ENCODE measurements at places on chromosomes 13 and 19.

GRCh38 chr13:51435002-51435578, 17.7 kb downstream of the INTS6 start:
- no peak for DNase-seq

DNA sequence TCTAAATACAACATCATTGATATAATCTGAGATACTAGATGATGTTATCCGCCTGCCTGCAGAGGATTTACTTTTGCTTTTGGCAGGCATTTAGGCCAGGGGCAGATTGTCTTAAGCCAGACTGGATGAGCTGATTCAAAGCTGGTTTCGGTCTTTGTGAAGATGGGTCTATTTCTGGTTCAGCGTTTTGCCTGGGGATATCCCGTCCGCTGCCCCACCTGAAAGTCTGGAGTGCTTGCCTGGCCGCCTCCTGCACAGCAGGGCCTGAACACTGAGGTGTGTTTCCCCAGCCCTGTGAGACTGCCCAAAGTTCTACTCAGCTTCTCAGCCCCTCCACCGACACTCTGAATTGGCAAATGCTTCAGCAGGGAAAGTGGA, 149.7 kb downstream of the KATNAL1 start:
- no peak for DNase-seq

- no peak for DNase-seq
Observed at GRCh38 chr13:82439159-82439904, 1442.9 kb downstream of the SLITRK1 start.

DNA sequence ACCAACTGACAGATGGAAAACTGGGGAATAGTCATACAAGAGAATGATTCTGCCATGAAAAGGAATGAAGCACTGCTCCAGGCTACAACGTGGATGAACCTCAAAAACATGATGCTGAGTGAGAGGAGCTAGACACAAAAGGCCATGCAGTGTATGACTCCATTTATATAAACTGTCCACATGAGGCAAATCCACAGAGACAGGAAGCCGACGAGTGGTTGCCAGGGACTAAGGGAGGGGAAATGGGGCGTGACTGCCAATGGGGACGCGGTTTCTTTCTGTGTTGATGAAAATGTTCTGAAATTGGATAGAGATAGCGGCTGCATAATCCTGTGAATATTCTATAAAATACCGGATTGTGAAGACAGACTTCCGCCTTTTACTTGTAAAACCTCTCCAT, 10.2 kb downstream of the SMIM7 start:
- no peak for DNase-seq

DNA sequence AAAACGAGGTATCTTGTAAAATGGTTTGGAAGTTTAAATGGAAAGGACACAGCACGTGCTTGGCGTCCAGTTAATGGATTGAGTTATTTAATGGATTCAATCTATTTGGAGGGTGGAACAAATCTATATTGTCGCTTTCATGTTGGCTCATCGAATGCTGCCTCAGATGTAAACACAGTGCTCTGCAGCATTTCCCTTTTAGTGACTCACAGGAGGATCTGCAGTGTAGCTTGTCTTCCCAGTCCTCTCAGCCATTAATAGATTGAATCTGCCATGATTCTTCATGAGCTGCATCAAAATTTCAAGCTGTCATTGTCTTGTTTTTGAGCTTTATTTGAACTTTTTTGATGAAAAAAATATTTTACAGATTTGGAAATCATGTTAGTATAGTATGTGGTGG, 44.7 kb downstream of the DHRS12 start:
- no peak for DNase-seq
